ENCODE measurements at places on chromosomes 16 and 17. TPM values are rescaled to one million over a fixed set of nuclear protein-coding genes. Genes with fewer than 3 reads are reported as not detected.

DNA sequence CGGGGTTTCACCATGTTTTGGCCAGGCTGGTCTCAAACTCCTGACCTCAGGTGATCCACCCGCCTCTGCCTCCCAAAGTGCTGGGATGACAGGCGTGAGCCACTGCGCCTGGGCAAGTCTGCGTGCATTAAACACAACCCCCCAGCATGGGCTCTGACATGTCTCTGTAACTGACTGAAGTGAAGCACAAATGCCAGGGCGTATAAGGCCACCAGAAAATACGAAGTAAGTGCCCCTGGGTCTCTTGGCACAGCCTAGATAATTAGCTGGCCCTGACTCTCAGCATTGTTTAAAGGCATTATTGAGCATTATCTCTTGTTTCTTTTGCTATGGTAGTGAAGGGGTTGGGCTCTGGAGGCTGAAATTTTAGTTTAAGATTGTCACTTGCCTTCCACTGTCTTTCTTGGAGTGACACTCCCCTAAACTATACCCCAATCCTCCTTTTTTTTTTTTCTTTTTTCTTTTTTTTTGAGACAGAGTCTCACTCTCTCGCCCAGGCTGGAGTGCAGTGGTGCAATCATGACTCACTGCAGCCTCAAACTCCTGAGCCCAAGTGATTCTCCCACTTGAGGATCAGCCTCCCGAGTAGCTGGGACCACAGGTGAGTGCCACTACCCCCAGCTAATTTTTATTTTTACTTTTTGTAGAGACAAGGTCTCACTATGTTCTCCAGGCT lies 8.2 kb upstream of the SEC14L1 start:
- DNase-seq, result no peak

- DNase-seq, result no peak
Measured at GRCh38 chr16:81713796-81714195, 65.3 kb upstream of the PLCG2 start.

- DNase-seq, result no peak
Measured at GRCh38 chr17:27380551-27380950, 75.7 kb upstream of the KSR1 start.

DNA sequence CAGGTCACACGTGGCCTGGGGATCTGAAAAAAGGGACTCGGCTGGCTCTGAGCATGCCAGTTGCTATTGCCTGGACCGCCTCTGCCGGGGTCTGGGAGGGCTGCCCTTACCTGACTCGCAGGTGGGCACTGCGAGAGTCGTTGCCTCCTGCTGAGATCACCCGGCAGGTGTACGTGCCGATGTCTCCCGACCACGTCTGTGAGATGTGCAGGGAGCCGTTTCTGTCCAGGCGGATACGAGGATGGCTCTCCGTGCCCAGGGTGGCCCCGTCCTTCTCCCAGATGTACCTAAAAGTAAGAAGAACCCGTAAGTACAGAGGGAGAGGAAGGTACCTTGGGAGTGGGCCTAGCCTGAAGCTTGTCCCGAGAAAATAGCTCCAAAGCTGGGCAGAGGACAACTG lies 112.0 kb upstream of the CDC42EP4 start:
- DNase-seq, result no peak

DNA sequence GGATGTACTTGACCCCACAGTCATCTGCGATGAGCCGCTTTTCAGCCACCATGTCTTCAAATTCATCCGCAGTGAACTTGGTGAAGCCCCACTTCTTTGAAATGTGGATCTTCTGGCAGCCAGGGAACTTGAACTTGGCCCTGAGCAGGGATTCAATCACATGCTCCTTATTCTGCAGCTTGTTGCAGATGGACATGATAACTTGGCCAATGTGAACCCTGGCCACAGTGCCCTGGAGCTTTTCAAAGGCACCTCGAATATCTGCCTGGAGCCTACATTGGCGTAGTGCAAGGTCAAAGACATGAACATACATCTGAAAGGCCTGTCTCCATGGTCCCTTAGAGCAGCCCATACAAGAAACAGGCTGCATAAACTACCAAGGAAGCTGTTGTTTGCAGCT lies 1.8 kb upstream of the TENT4B start:
- no peak for DNase-seq

NPIPB2 gene
- 5.2 TPM for total RNA-seq

DNA sequence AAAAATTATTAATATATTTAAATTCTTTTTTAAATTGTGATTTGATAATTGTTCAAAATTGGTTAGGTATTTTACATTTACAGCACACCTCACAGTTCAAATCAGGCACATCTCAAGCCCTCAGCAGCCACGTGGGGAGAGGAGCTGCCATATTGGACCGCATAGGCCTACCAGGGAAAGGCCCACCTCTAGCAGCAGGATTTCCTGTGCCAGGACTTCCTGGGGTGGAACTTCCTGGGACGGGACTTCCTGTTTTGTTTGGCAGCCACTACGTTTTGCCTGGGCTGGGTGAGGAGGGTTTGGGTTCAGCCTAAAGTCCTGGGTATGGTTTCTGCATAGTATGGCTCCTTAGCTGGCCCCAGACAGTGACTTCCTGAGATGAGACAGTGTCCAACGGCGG lies 298.5 kb upstream of the FOXF1 start:
- no peak for DNase-seq

CPPED1 gene
- 34.0 TPM for total RNA-seq

- DNase-seq, result no peak
Measured at GRCh38 chr17:80831491-80831890, 160.2 kb upstream of the CHMP6 start.

GRCh38 chr17:18025241-18025944 lies 13.6 kb downstream of the ATPAF2 start:
- no peak for DNase-seq

- DNase-seq, result no peak
Measured at GRCh38 chr16:10180771-10181163, 1.5 kb downstream of the GRIN2A start.

GRCh38 chr17:35715416-35715815 lies 16.0 kb upstream of the RASL10B start:
- DNase-seq, result no peak

GRCh38 chr17:80528536-80528935 lies 16.1 kb upstream of the RPTOR start:
- DNase-seq, result no peak

DNA sequence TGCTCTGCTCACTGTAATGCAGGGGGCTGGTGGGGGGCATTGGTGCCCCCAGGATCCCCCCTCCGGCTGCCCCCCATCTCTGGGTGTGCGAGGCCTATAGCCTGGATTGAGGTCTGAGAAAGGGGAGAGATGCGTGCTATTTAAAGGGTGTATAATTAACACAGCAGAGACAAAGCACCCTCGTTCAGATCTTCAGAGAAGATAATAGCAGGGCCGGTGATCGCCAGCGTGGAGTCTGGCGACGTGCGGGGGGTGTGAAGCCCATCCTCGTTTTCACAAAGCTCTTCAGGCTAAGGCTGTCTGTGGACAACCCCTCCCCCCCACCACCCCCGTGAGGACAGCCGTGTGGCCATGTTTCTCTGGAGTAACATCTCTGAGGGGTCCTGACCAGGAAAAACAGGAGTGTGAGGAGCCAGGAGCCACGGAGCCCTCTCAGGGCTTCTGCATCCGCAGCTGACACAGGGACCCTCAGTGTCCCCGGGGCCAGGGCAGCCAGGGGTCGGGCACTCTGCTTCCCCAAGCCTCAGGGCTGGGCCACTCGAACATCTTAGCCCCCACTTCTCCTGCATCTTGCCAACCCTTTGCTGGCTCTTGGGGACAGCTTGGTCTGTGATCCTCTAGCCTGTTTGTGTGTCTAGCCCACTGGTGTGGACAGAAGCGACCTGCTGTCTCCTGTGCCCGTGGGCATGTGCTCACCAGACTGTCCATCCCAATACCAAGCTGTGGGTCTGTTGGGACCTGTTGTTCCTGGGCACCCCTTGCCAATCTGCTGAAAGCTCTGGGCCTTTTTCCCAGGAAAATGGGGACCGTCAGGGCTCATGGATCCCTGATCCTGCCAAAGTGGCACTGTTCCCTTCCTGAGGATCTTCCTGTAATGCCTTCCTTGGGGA lies 58.9 kb downstream of the BAIAP2 start:
- no peak for DNase-seq

- no peak for DNase-seq
Measured at GRCh38 chr16:8519179-8519578, 71.1 kb downstream of the TMEM114 start.

EVPLL gene
- 2.2 TPM for total RNA-seq

All from left lobe of liver (tissue), 2 donors.